ENCODE measurements at places on chromosomes 3 and 15. TPM values are rescaled to one million over a fixed set of nuclear protein-coding genes. Genes with fewer than 3 reads are reported as not detected.

DNA sequence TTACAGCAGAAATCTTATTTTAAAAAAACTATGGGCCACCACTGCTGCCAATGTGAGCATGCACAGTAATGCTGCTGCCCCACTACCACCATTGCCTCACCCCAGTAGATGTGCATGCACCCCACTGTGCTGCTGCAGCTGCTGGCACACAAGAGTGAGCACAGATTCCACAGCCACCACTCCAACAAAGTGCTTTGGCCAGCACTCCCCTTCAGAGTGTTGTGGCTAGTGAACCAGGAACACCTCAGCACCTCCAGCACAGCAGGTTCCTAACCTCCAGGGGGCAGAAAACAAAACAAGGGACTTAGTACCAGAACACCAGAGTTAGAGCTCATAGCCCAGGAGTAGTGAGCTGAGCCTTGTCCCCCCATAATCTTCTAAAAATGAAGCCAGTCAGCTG is 629.6 kb downstream of the PYDC2 start:
- no peak for DNase-seq

- DNase-seq, result no peak
Measured at GRCh38 chr15:71775856-71776255, 34.5 kb upstream of the NR2E3 start.

Gene GNB5
- 63.4 TPM for total RNA-seq

Gene CCNDBP1
- 50.0 TPM for total RNA-seq

DNA sequence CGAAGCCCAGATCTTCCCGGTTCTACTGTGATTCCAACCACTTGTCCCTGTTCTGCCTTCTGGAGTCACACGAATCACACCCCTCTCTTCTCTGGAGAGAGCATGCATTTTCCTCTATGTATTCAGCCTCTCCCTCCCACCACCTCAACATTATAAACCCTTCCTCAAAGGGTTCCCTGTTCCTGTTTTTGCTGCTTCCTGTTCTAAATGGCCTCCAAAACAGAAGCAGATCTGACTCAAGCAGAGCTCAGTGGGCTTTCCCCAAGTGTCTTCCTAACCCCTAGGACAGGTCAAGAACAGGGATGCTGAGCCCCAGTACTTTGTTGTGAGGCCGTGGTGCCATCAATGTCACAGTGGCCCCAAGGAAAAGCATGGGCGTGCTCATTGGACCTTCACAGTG is 75.7 kb upstream of the ARNT2 start:
- no peak for DNase-seq

DNA sequence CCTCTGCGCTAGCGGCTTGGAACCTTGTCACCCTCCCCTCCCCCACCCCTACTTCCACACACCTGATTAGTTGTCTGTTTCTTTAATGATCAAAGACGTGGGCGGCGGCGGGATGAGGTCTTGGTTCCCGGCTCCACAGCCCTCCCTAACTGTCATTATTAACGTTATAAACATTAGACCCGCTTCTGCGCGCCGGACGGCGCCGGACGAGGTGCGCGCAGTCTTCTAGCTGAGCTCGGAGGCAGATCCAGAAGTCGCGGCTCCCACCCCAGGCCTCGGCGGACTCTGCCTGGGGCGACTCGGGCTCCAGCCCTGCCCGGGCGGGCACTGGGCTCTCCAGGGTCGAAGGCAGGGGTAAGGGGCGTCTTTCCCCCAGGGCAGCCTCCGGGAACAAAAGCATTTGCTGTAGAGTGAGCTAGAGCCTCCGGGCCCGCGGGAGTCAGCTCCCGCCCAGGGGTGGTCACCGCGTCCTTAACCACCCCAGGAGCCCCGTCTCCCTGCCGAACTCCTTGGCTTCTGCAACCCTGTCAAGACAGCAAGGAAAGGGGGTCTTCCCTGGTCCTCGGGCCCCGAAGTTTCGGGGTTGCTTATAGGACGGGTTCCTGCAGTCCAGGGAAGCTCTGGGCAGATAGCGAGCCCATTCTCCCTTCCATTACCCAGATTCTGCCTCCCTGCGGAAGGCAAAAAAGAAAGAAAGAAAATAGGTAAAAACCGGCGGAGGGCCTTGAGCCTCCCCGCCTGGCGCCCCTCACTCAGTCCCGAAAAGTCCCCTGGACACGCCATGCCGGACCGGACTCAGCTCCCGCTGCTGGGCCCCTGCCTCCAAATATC is 2.2 kb upstream of the ISLR2 start:
- DNase-seq, result peak; percentile 39

DNA sequence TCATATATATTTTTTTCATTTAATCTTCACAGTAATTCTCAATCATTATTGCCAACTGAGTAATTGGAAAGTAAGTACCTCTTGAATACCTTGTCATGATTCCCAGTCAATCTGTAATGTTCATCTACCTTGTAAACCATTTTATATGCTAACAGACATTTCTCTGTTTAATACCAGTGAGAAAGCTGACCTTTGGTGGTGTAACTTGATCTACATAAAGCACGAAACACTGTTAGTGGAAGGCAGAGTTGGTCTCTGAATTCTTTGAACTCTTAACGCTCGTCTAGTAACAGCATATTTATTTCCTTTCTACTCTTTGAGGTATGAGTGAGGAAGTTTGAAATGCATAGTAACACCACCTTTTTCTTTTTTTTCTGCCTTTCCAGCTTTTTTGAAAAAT is 59.5 kb downstream of the SLC25A26 start:
- DNase-seq, result no peak

Measured in left cardiac atrium (tissue), 4 donors.